Activated T-cell treated with anti-CD3 and anti-CD28 coated beads, Interleukin-2, amount 50 U/mL, for 24 hours (primary cell): ENCODE measurements at places on chromosomes 7 and 10.

GRCh38 chr7:86867163-86867762 is 192.2 kb downstream of the ELAPOR2 start:
- DNase-seq, result no peak

- no peak for DNase-seq
These were observed 431.7 kb upstream of the KLF6 start for GRCh38 chr10:4216726-4217125.

DNA sequence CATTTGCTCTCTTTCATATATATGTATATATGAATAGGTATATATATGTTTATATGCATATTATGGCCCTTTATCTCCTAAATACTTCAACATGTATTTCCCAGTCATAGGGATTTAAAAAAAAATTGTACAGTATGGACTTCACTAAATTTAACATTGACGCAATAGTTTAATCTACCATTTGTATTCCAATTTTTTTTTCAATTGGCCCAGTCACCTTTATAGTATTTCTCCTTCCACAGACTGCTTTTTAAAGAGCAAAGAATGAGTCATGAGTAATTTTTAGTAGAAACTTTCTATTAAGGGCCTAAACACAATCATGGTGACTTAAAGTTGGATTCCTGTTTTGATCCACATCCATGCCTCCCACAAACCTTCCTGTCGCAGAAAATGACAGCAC is 20.5 kb downstream of the CCSER2 start:
- no peak for DNase-seq

DNA sequence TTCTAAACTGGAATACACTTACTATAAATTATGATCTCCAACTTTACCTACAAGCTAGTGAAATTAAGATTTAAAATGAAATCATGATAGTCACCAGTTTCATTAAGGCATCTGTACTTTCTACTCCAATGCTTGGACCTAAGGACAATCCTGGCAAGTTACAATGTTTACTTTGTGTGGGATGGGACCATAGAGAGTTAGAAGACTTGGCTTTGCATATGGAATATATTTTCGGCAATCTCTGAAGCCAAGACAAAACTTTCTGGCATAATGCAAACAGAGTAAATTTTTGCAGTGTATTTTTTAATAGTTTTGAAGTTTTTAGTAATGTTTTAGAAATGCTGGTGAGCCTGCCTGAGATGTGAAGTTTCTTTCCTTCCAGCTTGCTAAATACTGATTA is 248.9 kb downstream of the ABCA13 start:
- DNase-seq, result no peak

DNA sequence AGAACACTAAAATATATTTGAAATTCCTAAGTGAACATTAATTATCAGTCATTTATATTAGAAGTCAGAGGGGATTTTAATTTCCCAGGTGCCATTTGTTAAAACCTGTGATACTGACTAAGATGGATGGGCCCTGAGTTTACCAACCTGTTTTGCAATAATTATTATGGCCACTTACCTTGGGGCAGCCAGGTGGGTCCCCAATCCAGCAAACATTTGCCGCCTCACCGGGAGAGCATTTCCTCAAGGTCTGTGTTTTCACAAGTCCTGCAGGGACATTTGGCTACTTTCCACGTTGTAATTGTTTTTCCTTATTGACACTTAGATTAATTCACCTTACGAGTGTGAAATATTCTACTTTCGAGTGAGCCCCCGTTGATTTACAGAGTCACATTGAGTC is 251.2 kb upstream of the PPP2R2D start:
- DNase-seq, result no peak

GRCh38 chr7:135169964-135170273 is 588 bp downstream of the CYREN start:
- no peak for DNase-seq

GRCh38 chr7:138649506-138649905 is 51.7 kb downstream of the SVOPL start:
- DNase-seq, result no peak

GRCh38 chr7:120554960-120555571 is 282.1 kb downstream of the KCND2 start:
- no peak for DNase-seq

GRCh38 chr7:14047709-14048399 is 58.4 kb upstream of the ETV1 start:
- DNase-seq, result no peak

DNA sequence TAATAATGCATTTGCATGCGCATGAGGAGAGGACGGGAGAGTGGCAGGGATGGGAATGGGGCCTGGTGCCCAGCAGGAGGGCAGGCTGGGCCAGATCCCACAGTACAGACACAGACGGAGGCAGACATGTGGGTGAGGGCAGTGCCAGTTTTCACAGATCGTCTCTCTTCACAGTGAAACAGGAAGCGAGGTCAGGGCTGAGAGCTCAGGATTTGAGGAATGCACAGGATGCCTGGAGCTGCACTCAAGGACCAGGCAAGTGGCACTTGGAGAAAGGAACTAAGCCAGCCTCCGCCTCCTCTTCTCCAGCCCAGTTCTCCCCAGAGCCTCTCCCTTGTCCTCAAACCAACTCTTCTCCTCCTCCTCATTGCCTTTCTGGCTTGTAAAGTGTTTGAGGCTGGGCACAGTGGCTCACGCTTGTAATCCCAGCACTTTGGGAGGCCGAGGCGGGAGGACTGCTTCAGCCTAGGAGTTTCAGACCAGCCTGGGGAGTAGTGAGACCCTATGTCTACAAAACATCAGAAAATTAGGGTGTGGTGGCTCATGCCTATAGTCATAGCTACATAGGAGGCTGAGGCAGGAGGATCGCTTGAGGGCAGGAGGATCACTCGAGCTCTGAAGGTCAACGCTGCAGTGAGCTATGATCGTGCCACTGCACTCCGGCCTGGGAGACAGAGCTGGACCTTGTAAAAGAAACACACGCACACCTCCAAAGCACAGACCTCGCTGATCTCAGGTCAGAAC is 115.2 kb downstream of the HIP1 start:
- no peak for DNase-seq

DNA sequence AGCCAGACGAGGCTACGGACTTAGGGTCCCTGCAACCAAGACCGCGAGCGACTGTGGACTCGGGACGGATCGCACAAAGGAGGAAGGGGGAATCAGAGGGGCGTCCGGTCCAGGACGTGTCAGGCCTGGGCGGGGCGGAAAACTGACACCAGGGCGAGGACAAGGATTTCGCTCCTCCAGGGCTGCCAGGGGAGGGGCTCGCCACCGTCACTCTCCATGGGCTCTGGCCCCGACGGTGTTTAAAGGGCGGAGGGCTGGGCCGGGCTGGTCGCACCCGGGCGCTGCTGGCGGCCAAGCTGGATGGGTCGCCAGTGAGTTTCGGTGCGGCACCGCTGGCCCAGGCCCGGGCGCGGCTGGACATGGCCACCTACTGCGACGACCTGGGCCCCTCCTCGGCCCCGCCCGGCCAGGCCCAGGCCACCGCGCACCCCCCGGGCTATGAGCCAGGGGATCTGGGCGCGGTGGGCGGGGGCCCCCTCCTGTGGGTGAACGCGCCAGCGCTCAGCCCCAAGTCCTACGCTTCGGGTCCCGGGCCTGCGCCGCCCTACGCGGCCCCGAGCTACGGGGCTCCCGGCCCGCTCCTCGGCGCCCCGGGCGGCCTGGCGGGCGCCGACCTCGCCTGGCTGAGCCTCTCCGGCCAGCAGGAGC is at the start of gene FOXI2:
Gene FOXI2 (plus strand): TSS at position 271 of the 648 bp plus-strand sequence. CDS start 89 bp downstream, at position 360.
- no peak for DNase-seq
